ENCODE measurements at places on chromosomes 1 and 21. TPM values are rescaled to one million over a fixed set of nuclear protein-coding genes. Genes with fewer than 3 reads are reported as not detected.

HORMAD1 gene
- not detected for polyA plus RNA-seq

LCE3D gene
- not detected for polyA plus RNA-seq

NR1I3 gene
- 3.6 TPM for polyA plus RNA-seq

CD2 gene
- 0.08 TPM for polyA plus RNA-seq

BRDT gene
- polyA plus RNA-seq: not detected

CDK18 gene
- 27.1 TPM for polyA plus RNA-seq

FCGR3A gene
- 1.1 TPM for polyA plus RNA-seq

RNU1-4 gene
- polyA plus RNA-seq: 1.9 TPM

DDR2 gene
- polyA plus RNA-seq: 22.2 TPM

AIRE gene
- 0.42 TPM for polyA plus RNA-seq

OR2L8 gene
- polyA plus RNA-seq: not detected

HIVEP3 gene
- polyA plus RNA-seq: 4.0 TPM

NHLH1 gene
- 0.22 TPM for polyA plus RNA-seq

SLC44A3 gene
- 89.4 TPM for polyA plus RNA-seq

GBP5 gene
- polyA plus RNA-seq: 0.28 TPM

GPR25 gene
- polyA plus RNA-seq: not detected

TNFAIP8L2 gene
- polyA plus RNA-seq: 1.6 TPM

TCHHL1 gene
- not detected for polyA plus RNA-seq

PFDN2 gene
- polyA plus RNA-seq: 61.2 TPM

ELAPOR1 gene
- polyA plus RNA-seq: 1.6 TPM

ALX3 gene
- not detected for polyA plus RNA-seq

FCRL6 gene
- 0.27 TPM for polyA plus RNA-seq

CRP gene
- polyA plus RNA-seq: not detected

TNNT2 gene
- 56.4 TPM for polyA plus RNA-seq

SETD4 gene
- polyA plus RNA-seq: 48.7 TPM

ZNF648 gene
- 0.63 TPM for polyA plus RNA-seq

UBR4 gene
- 150 TPM for polyA plus RNA-seq

CFAP107 gene
- 0.50 TPM for polyA plus RNA-seq

CGN gene
- polyA plus RNA-seq: 55.6 TPM

BATF3 gene
- polyA plus RNA-seq: 0.88 TPM

TNFRSF25 gene
- 17.4 TPM for polyA plus RNA-seq

RCAN3 gene
- polyA plus RNA-seq: 10.3 TPM

OR2M3 gene
- polyA plus RNA-seq: 0.08 TPM

DIO1 gene
- 7.6 TPM for polyA plus RNA-seq

FOXJ3 gene
- 58.1 TPM for polyA plus RNA-seq

AK5 gene
- polyA plus RNA-seq: 4.6 TPM

ZNHIT6 gene
- polyA plus RNA-seq: 32.1 TPM

TSPAN2 gene
- polyA plus RNA-seq: 41.7 TPM

IFI44 gene
- 21.8 TPM for polyA plus RNA-seq

BARHL2 gene
- not detected for polyA plus RNA-seq

FBXO28 gene
- polyA plus RNA-seq: 39.1 TPM

PCP4L1 gene
- 1.2 TPM for polyA plus RNA-seq

UTS2 gene
- not detected for polyA plus RNA-seq
